ENCODE measurements at places on chromosomes 2 and 18.

DNA sequence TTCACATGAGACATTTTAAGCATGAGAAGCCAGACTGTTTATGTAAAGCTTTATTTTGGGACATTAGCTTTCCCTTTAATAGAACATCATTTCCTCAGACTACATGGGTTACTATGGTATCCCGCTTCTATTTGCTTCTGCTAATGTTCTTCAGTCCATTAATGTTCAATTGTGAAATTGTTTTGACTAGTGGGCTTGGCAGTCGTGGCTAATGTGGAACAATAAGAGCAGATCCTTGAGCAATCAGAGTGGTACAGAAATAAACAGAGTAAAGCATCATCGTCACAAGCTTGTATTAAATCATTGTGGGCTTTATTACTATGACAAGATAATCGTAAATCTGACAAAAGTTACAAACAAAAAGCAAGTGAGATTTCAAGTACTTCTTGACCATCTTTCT lies 60.2 kb downstream of the PDE1A start:
- no peak for DNase-seq

GRCh38 chr2:188089901-188090300 lies 201.8 kb upstream of the GULP1 start:
- DNase-seq = no peak

GRCh38 chr2:121140734-121141133 lies 144.3 kb downstream of the TFCP2L1 start:
- DNase-seq = no peak

DNA sequence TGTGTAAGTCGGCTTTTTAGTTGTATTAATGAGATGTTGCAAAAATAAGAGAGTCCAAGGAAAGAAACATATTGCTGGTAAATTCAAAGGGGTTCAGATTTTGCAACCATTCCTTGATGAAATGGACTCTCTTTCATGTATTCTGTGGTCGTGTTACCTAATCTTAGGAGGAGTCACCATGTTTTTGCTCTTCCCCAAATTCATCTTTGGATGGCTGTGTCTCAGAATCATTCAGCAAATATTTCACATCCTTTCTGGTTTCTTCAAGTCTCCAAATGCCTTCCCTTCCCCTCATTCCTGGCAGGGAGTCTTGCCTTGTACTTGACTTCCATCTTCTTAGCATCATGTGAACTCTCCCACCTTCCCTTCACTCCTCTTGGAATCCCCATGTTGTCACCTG lies 66.1 kb downstream of the PTPRM start:
- no peak for DNase-seq

DNA sequence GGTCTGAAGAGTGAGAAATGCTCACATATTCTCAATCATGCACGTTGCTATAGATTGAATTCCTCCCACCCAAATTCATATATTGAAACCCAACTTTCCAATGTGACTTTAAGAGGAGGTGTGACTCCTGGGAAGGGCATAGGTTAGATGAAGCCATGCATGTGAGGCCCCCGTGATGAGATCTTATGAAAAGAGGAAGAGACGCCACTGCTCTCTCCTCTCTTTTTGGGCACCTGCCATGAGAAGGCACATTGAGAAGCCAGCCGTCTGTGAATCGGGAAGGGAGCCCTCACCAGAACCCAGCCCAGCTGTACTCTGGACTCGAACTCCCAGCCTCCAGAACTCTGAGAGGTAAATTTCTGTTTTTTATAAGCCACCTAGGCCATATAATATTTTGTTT lies 842.6 kb upstream of the SALL3 start:
- DNase-seq = no peak
